NT2/D1 (cell line): ENCODE measurements at places on chromosomes 5 and 9.

DNA sequence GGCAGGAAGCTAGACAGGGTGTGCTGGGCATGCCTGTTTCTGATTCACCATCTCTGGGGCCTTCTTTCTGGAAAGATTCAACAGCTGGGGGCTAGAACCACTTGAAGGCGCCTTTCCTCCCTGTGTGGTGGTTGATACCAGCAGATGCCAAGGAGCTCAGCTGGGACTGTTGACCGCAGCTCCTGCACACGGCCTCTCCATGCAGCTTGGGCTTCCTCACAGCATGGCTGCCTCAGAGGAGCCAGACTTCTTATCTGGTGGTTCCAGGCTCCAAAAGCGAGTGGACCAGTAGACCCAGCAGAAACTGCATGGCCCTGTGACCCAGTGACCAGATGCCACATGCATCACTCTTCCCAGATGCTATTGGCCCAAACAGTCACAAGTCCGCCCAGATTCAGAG is 74.7 kb upstream of the COL5A1 start:
- DNase-seq: no peak

GRCh38 chr9:91809581-91810285 is 140.3 kb downstream of the ROR2 start:
- DNase-seq: no peak

- no peak for DNase-seq
Measured at GRCh38 chr9:24351973-24352372, 193.7 kb downstream of the IZUMO3 start.

DNA sequence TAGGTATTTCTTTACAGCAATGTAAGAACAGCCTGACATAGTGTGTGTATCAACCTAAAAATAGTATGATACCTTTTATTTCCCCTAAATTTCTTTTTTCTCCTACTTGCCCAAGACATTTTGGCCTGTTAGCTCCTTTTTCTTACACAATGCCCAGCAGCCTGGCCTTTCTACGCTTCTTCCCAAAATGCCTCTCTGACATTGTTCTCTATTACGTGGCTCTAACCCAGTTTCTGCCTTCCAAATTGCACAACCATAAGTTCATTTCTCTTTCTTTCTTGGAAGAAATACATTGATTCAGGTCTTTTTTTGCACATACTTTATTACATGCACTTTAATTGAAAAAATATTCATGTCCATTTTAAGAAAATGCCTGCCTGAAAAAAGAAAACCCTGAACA is 408.2 kb downstream of the PRR16 start:
- DNase-seq: no peak

GRCh38 chr5:80697100-80697499 is 42.3 kb upstream of the DHFR start:
- DNase-seq: no peak

- no peak for DNase-seq
Measured at GRCh38 chr5:98608052-98608451, 165.4 kb upstream of the RGMB start.

DNA sequence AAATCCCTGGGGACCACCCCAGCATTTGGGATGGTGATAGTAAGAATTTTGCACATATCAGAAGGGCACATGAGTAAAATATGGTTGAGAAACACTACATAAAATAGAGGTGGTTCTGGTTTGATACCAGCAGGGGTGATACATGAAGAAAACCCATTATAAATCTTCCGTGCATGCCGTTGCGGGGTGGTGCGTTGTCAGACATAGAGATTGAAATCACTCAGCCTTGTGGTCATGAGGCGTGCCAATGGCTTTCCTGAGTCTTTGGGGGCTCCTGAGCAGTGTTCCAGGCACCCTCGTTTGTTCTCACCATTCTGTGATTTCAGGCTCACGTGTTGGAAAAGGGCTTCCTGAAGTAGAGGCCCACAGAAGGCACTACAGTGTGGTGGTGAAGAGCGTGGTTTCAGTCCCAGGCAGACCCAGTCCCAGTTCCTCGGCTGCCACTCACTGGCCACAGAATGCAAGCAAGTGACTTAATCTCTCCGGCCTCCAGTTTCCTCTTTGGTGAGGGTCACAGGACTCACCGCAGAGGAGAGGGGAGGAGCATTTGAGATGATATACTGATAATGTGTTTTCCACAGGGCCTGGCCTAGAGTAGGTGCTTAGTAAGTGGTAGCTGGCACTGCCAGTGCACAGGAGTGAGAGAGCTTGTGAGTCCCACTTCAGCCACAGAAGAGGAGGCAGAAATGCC is 20.5 kb upstream of the GLRX start:
- no peak for DNase-seq

- no peak for DNase-seq
Measured at GRCh38 chr9:91572044-91572443, 148.4 kb upstream of the NFIL3 start.

DNA sequence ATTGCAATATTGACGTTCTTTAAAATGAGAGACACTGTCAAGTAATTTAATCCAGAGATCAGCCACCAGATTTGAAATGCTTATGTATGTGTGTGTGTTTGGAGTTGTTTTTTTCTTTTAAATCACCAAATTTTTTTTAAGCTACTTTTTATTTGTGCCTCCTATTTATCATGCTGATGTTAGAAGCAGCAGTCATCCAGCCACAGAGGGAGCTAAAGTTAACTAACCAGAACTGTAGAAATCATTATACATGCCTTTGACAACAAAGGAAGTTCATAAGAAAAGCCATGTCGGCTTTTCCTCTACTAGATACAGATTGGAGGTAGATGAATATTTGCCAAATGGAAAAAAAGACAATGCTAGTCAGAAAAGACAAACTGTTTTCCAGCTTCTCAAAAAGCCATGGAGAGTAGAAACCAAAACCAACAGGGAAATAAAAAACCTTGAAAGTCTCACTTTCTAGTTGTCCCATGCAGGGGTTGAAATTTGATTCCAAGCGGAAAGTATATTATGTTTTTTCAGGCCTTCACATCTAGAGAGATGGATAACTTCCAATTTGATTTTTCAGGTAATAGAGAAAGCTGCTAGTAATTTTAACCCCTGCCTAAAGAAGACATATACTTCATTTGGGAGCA is 4.5 kb downstream of the PURA start:
- DNase-seq: no peak

DNA sequence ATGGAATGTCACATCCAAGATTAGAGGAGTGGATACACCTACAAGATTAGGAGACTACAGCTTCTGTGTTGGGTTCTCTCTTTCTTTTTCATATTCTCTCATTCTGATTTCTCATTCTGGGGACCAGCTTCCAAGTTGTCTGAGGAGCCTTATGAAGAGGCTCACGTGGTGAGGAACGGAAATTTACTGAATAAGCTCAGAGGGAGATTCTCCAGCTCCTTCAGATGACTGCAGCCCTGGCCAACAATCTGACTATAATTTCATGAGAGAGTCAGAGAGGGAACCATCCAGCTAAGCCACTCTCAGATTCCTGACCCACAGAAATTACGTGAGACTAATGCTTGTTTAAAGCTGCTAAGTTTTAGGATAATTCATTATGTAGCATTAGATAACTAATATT is 27.1 kb upstream of the TENT2 start:
- no peak for DNase-seq

- no peak for DNase-seq
Measured at GRCh38 chr5:42621242-42621641, 135.4 kb upstream of the CCDC152 start.

DNA sequence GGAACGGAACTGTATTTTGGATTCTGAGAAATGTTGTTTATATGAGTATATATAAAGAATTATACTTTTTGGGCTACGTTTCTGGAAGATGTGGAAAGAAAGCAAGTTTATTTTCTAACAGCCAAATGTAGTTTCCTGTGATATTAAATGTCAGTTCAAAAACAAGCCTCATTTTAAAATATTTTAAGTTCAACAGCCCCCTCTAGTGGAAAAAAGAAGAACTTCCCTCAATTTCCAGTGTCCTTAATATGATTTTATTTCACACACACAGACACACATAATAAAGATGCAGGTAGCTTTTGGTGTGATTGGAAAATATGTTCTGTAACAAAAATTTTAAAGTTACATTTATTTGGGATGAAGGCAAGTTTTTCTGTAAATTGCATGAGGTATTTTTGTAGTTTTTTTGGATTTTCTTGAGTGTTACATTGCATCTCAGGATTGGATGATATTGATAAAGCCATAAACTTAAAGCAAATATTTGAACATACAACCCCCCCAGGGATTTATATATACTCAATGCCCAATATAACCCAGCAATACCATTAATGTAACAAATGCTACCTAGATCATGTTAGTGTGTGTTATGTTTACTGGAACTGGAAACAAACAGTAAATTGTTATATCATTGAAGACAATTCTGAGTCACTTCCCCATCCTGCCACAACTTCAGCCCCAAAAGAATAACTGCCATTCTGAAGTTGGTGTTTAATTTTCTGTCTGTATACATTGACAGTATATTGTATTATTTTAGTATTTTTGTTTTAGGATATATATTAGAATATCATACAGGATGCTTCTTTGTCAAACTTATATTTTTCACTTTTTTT is 54.0 kb downstream of the CCDC171 start:
- DNase-seq: no peak

DNA sequence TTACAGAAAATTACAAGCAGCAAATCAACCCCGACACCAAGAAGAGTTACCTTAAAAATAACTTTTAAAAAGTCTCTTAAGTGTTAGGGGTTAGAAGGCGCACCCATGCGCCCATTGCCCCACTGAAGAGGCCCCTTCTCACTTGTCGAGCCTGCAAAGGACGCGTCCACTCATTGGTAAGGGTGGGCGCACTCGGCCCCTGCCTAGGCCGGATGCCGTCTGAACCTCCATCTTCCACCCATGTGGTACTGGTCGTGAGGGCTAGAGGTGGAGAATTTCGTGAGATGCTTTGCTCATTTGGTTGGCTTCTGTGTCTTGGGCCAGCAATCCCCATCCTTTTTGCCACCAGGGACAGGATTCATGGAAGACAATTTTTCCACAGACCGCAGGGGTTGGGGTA is 27.5 kb upstream of the LRRC14B start:
- no peak for DNase-seq

DNA sequence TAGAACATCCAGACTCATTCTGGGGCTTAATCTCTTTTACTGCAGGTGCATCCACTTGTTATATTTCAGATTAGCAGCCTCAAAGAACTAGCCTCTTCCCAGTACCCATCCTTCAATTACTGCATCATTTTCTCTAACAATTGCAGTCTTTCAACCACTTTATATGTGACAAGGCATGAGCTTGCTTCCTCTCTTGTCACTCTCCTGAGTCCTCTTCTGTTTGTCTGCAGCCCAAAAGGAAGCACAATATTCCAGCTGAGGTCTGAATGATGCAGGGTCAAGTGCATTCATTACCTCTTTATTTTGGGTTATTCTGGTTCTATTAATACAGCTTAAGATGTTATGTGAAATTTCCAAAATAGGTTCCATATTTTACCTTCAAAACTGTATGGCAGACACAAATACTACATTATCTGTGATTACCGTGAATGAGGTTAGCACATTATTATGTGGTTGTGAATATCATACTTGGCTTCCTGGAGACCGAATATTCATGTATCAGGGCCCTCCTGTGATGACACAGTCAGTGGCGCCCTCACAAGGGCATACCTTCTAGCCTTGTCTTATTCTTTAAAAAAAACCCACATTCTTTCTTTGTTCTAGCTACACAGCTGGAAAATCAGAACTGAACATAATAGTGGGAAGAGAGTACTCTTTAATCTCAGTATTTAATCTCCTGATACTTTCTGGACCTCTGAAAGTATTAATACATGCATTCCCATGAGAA is 323.8 kb downstream of the PDE4D start:
- no peak for DNase-seq

GRCh38 chr5:2633992-2634391 is 117.5 kb downstream of the IRX2 start:
- DNase-seq: no peak

DNA sequence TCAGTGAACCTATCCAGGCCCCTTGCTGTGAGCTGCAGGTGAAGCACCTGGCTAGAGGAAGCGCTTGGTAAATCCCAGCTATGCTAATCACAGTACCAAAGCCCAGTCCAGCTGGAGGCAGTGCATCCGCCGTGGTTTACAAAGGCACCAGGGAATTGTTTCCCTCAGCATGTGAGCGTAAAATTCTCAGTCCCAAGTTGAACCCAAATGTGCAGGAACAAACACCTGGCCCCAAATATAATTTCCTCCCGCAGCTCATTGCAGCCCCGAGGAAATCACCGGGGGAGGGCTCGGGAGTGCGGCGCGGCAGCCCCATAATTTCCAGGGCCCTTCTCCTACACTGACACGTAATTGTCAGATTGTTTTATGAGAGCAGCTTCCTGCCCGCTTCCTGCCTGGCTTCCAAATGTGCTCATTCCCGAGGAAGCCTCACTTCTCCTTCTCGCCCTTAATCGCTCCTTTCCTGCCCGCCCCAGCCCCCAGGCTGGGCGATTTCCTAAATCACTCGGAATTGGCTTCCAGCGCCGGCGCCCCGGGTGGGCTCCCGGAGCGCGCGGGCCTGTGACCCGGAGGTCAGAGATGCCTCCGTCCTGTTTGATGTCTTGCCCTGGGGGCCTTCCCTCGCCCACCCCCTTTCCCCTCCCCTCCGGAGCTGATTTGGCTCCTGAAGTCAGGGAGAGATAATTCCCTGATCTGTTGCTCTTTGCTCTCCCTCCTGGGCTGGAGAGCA is 134.4 kb downstream of the FGF1 start:
- no peak for DNase-seq

DNA sequence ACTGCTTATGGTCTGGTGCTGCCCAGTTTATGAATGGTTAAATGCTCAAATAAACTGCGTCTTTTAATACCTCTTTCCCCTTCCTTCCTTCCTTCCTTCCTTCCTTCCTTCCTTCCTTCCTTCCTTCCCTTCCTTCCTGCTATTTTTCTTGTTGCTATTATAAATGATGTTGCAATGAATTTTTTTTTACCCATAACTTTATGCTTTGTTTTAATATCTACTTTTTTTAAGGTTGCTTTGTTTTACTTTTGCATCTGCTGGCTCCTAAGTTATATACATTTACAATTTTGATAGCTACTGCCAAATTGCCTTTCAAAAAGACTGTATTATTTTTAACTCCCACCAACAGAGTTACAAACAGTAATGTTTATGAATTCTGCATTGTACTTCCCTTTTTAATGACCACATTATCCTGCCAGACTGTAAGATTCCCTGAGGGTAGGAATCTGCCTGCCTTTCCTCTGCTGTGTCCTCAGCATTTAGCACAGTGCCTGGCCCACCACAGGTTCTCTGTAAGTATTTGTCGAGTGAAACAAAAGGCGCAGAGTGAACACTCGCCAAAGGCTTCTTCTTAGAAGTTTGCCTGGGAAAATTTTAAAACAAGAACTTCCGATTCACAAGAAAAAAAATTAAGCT is 36.9 kb downstream of the KIF4B start:
- DNase-seq: no peak

DNA sequence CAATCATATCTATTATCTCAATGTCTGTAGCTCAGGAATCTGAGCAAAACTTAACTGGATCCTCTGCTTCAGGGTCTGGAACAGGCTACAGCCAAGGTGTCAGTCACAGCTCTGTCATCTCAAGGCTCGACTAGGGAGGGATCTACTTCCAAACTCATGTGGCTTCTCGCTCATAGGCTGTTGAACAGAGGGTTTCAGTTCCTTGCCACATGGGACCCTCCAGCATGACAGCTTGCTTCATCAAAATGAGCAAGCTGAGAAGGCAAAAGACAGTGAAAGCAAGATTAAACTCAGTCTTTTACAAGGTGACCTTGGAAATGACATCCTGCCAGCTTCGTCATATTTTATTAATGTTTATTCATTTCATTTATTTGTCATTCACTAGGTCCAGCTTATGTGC is 111.7 kb downstream of the GADD45G start:
- DNase-seq: no peak

GRCh38 chr5:40599676-40600075 is 80.0 kb upstream of the PTGER4 start:
- no peak for DNase-seq
